Mesangial cell (primary cell): ENCODE measurements at places on chromosomes 5 and 9. TPM values are rescaled to one million over a fixed set of nuclear protein-coding genes. Genes with fewer than 3 reads are reported as not detected.

FIBCD1 gene
- total RNA-seq: 0.49 and 5.3 TPM in 2 replicates

PCDHGA12 gene
- total RNA-seq: 3.4 and 13.8 TPM in 2 replicates

SKIC3 gene
- 35.8 and 43.6 TPM in 2 replicates for total RNA-seq

JADE2 gene
- total RNA-seq: 30.1 and 31.7 TPM in 2 replicates

GAS1 gene
- 9.1 and 29.4 TPM in 2 replicates for total RNA-seq

SLC4A9 gene
- 0.13 TPM in 1 of 2 replicates, not detected in the other for total RNA-seq

GRIA1 gene
- not detected in 2 replicates for total RNA-seq

OR1J2 gene
- total RNA-seq: not detected in 2 replicates

TXNDC15 gene
- total RNA-seq: 70.5 and 81.6 TPM in 2 replicates
